ENCODE measurements at places on chromosomes 16 and 17.

- no peak for DNase-seq
Observed at GRCh38 chr17:69592692-69593350, 178.3 kb downstream of the MAP2K6 start.

GRCh38 chr17:43906951-43907424 lies 348 bp downstream of the MPP2 start:
- no peak for DNase-seq

GRCh38 chr17:74356646-74357465 lies 4.8 kb downstream of the BTBD17 start:
- no peak for DNase-seq

- peak; percentile 19 for DNase-seq
Observed at GRCh38 chr17:75153780-75154194, 525 bp downstream of the JPT1 start.

GRCh38 chr17:70774339-70775117 lies 605.2 kb downstream of the KCNJ2 start:
- DNase-seq: no peak

DNA sequence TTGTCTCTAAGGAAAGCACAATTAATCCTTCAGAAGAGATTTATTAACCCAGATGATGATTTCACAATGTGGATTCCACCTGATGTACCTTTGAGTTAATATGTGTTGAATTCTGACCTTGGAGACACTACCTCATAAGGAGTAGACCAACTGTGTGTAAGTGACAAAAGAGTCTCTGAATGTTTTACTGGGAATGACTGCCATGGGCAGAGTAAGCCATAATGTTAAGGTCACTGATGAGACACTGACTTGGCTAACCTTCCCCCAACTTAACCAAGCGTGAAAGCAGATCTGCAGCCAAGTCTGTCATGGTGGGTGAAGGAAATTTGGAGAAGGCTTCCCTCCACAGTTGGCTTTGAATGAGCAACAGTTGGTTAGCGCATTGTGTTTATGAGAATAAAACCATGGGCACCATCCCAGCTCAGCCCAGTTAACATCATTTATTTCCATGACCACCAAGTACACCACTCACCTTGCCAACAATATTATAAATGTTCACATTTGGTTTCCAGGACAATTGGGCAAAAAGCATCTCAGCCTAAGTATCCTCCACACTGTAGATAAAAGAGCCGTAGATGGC lies 618.5 kb downstream of the KCNJ2 start:
- no peak for DNase-seq

DNA sequence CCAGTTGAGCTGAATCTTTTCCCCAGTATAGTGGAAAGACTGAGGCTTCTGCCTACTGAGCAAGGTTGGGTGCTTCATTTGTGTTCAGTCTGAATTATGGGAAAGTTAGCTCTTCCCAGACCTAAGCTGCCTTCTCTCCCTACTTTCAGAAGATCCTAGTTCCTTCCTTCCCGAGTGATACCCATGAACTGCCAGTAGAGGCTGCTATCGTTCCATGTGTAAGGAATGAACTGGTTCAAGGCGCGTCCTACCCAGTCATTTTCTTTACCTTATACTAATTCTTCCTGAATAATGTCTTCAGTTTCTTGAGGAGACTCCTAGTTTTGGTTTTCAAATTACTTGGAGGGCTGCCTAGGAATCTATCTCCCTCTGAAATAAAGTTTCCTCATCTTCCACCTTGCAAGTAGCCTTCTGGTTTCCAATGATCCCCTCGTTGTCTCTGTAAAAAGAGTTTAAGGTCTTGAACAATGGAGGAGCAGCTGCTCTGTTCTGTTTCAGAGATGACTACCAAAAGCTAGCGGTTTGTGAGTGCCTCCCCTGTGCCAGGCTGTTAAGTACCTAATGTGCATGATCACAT lies 934 bp upstream of the AOC2 start:
- peak; percentile 76 for DNase-seq

DNA sequence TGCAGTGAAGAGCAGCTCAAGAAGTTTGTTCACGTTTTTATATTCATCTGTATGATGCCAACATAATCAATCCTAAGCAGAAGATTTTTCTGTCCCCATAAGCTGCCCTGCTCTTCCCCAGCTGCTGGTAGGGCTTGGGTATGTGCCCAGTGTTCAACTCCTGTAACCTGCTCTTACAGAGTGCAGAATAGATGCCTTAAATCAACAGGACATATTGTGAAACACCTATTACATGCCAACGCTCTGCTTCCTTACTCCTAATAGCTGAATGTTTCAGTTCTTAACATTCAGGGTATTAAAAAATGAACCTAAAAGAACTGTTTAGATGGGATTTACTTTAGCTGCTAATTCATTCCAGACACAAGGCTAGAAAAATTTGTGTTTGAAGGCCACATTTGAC lies 190.9 kb downstream of the HS3ST3A1 start:
- no peak for DNase-seq

DNA sequence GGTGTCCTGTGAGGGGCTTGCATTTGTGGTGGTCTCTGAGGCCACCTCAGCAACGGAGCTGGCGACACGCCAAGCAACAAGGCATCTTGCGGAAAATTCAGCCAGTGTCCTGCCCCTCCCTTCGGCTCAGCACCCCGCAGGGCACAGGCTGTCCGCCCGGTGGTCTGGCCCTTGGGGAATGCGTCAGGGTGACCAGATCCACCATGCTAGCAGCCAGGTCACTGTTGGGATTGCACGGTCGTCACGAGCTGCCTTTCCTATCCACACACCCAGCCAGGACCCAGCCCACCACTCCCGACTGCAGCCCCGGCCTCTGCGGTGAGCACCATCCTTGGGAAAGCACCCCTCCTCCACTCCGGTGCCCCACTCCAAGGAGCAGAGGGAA lies 221.2 kb downstream of the NTN1 start:
- no peak for DNase-seq

- DNase-seq: no peak
Observed at GRCh38 chr17:65559461-65559803, 2.0 kb downstream of the AXIN2 start.

DNA sequence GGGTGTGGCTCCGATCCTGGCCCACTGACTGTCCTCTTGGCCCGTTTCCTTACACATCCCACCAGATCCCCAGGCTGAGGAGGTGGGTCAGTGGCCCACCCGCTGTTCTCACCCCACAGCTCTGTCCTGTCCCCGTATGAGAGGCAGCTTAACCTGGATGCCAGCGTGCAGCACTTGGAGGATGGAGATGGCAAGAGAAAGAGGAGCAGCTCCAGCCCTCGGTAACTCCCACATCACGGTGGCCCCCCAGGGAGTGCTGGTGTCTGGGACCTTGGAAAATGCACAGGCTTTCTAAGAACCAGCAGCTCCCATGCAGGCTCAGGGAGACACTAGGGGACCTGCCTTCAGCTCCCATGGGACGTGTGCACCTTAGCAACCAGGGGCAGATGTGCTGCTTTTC lies 4.2 kb upstream of the LLGL2 start:
- DNase-seq: no peak

DNA sequence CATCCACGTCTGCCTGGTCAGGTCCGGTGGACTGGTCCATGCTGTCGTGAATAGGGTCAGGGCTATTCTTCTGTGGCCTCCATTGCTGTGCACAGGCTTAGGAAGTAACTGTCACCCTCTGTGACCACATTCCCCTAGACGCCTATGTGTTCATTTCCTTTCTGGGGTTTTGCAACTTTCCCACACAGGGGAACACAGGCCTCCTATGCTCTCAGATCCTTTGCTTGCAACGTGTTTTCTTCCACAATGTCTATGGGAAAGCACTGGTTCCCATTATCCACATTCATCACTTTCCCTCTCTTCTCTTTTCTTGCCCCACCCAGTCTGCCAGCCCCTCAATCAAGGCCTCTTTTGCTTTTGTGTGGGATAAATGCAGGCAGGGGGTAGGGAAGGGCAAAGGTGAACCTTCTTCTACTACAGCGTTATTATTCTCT lies 43.2 kb upstream of the DNAJA2 start:
- no peak for DNase-seq

- DNase-seq: peak; percentile 55
Observed at GRCh38 chr16:2339521-2340484, 725 bp downstream of the ABCA3 start.

DNA sequence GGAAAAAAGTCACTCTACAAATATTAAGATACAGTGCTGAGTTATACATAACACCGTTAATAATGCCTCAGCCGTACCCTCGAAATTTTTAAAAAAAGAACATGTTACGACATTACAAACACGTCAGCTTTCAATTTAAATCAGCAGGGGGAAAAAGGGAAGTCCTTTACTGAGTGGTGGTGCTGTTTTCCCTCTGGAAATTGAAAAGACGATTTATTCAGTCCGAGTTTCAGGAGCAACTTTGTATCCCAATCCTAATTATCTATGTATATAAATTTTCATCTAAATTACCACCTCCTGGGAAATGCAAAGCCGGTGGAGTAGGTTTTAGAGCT lies 1.3 kb downstream of the NETO2 start:
- peak; percentile 65 for DNase-seq

- DNase-seq: peak; percentile 37
Observed at GRCh38 chr16:81261049-81261648, 22.7 kb downstream of the BCO1 start.

DNA sequence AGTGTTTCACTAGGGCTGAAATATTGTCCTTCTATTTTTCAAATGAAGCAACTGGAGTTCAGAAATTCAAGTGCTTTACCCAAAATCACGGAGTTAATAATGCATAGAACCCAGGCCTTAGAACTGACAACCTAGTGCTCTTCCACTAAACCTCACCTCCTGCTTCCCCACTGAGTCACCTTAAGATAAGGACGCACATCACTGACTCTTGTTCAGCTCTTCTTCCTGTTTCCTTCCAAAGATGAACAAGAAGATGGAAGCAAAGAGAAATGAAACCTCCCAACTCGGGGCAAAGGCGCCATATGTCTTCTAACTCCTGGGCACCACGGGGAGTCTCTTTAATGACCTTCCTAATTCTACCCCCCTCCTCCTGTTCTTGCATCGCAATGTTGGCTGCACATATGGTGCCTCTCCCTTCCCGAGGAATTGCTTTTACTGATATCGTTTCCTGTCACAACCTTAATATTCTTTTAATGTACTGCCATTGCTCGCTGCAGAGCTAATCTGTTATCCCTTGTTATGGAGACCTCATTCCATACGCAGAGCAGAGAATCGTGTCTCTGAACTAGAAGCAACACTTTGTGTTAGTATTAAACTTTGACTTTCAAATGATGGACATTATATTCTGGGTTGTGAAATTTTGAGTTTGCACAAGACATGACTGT lies 591.4 kb downstream of the TMEM114 start:
- no peak for DNase-seq

- DNase-seq: no peak
Observed at GRCh38 chr16:84826558-84826941, 6.8 kb downstream of the CRISPLD2 start.

- DNase-seq: no peak
Observed at GRCh38 chr17:1188812-1189504, 9.2 kb upstream of the ABR start.

DNA sequence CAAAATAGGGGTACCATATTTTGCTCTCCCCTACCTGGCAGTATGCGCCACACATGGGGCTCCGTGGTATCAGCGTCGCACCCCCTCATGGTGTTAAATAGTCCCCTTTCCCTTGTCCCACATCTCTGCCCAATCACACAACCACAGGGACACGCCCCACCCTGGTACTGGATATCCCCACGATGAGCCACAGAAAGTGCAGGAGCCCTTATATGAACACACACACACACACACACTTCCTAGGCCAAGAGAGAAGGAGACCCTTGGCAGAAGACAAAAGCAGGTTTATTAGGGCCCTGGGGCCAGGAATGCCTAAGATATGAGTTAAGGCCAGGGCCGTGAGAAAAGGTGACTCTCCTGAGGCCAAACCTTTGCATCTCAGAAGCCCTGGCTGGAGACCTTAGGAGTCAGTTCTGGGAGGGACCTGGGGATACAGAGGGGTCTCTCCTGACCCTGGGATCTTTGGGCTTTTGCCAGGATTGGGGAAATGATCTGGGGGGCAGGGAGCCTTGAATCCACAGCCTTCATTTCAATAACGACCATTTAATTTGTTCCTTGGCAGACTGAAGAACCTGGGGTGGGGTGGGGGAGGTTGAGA lies 11.6 kb downstream of the COPZ2 start:
- DNase-seq: peak; percentile 16

DNA sequence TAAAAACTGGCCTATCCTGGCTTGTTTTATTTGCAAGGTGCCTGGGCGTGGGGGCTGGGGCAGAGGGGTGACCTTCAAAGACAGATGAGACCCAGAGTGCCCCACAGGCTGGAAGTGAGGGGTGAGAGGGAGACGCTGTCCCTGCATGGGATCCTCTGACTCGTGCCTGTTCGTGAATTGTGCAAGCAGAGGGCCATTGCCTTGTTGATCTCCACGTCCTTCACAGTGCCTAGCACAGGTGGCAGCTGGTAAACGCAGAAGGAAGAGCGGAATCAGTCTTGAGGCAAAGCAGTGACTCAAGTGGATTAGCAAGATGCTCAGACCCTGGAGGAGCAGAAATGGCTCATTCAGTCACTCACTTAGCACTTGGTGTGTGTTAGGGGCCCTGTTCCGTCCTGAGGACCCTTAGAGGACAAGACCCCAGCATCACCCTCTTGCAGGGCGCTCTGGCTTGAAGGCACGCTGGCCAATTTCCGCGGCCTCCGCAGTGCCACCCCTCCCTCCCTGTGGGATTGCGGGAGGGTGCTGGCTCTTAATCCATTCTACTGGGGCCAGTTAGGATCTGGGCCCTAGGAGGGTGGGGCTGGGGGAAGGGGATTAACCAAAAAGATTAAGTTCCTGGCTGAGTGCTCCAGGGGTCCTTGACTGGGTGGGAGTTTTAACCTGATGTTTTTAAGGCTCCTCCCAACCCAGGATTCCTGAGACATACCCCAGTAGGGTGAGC lies 151.2 kb downstream of the CCDC182 start:
- DNase-seq: no peak

DNA sequence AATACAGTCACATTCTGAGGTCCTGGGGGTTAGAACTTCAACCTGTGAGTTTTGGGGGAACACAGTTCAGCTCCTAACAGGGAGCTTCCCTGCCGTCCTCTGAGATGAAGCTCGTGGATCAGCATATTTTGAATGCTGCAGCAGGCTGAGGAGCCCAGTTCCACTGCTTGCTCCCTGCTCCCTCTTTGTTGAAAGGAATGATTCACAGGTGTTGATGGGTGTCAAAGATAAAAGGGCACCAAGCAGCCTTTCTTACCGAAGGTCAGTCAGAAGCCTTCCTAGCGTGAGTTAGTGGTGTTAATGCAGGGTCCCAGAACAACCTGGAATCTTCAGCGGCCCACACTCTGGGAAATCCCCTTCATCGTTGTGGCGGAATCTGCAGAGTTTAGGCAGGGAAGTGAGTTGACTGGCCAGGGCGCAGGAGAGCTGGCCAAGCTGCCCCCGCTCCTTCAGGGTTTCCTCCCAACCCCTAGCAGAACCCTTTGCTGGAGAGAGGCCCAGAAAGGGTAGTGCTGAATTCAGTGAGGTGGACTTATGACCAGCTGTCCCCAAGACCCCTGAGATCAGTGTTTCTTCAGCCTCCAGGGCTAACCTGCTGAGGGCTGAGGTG lies 114.8 kb downstream of the GNAO1 start:
- no peak for DNase-seq

DNA sequence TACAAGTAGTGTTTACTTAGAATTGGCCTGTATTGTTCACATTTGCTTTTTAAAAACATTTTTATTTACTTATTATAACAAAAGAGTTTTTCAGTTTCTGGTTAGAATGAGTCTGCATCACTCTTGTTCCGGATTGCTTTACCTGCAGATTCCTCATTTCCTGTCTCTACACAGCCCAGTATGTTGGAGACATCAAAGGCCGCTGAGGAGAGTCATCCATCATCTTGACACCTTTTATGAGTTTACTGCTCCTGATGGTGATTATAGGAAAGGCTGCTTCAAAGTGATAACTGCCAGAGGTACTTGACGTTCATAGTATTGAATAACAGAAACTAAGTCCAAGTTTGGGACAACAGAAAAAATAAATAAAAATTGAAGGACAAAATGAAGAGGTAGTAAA lies 490.5 kb upstream of the CA10 start:
- no peak for DNase-seq

- DNase-seq: no peak
Observed at GRCh38 chr17:81027591-81028505, 7.1 kb upstream of the BAIAP2 start.
